ENCODE measurements at places on chromosomes 7 and 10. TPM values are rescaled to one million over a fixed set of nuclear protein-coding genes. Genes with fewer than 3 reads are reported as not detected.
A peak's percentile ranks its signal among the peaks of the same experiment; 100 is the strongest.

Gene PLEKHS1
- total RNA-seq, result 0.21 TPM

DNA sequence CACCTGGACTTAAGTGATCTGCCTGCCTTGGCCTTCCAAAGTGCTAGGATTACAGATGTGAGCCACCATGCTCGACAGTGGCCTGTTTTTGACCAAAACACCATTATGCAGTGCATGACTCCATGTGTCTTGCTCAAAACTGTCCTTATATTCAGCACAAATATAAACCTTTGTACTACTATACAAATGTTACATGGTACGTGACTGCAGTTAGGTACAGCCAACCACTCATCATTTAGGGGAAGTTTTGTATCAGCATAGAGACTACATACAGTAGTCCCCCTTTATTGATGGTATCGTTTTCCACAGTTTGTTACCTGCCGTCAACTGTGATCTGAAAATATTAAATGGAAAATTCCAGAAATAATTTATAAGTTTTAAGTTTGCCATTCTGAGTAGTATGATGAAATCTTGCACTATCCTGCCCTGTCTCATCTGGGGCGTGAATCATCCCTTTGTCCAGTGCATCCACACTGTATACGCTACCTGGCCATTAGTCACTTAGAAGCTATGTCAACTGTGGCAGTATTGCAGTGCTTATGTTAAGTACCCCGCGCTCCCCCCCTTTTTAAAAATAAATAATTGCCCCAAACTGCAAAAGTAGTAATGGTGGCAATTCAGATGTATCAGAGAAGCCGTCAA, 23.3 kb upstream of the ZNF282 start:
- no peak for DNase-seq

GRCh38 chr10:89531359-89531758, 4.0 kb downstream of the SLC16A12 start:
- no peak for DNase-seq

DNA sequence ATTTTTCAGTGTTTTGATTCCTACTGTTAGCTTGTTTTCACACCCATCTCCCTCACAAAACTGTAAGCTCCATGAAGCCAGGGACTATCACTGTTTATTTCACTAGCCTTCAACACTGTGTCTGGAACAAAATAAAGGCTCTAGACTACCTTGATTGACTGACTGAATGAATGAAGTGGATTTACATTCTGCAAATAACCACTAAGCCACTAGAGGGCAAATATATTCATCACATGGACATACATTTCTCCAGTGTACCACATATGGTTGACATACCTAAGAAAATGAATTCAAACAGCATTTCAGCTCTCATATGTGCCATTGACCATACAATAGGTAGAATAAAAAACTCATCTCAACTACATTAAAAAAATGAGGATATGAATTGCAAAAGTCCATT, 185.9 kb downstream of the RAB11FIP2 start:
- DNase-seq, result peak; percentile 10

Gene SLC13A1
- total RNA-seq, result not detected

- no peak for DNase-seq
Observed at GRCh38 chr10:93032809-93033137, 27.8 kb upstream of the CYP26C1 start.

Measured in Panc1 (cell line).